ENCODE measurements at places on chromosomes 12 and 14. TPM values are rescaled to one million over a fixed set of nuclear protein-coding genes. Genes with fewer than 3 reads are reported as not detected.

Gene EPYC
- polyA plus RNA-seq: not detected

Gene SLC25A21
- not detected for polyA plus RNA-seq

Gene ASIC1
- 0.07 TPM for polyA plus RNA-seq

Gene LRP1
- 0.29 TPM for polyA plus RNA-seq

Gene TAS2R30
- polyA plus RNA-seq: not detected

Data from CD8-positive, alpha-beta memory T cell (primary cell).